ENCODE measurements at places on chromosomes 11 and 22.

GRCh38 chr11:117220568-117220967 lies 11.3 kb downstream of the PCSK7 start:
- DNase-seq, result peak; percentile 89

DNA sequence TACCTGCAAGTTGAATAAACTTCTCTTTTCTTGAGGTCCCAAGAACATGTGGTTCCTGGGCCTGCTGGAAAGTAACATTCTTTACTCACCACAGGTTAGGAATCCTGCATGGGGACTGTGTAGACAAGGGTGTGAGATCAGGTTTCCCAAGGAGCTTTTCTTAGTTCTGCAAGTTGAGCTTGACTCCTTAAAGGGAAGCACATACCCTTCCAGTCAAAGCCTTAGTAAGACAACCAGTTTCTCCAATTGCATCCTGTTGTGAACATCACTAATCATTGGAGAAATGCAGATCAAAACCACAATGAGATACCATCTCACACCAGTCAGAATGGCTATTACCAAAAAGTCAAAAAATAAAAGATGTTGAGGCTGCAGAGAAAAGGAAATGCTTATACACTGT lies 48.3 kb upstream of the PAK1 start:
- DNase-seq, result no peak

DNA sequence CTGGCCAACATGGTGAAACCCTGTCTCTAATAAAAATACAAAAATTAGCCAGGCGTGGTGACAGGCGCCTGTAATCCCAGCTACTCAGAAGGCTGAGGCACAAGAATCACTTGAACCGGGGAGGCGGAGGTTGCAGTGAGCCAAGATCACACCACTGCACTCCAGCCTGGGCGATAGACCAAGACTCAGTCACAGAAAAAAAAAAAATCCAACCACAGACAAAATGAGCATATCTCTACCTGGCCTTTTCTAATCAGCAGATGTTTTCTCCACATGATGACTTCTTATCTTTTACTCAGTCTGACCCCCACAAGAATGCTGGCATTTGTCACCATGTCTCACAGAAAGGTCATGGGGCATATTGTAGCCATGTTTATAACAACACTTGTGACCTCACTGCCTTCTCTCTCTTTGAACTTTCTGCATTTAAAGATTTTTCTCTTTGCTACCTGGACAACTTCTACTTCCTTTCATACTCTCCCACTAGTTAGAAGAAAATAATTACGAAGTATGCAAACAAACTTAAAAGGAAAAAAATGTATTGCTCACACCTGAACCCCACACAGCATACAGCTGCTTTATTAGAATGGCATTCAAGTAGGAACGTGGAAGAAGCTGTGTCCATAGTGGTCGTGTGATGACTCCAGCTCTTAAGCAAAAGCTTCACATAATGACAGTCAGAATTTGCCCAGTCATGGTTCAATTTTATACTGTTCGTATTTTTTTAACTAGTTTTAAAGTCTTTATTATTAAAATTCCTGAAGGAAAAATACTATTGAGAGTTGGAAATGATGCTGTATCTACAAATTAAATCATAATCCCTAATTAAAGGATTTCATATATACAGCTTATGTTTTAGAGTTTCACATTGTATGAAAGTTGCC lies 65.4 kb downstream of the ZC3H12C start:
- DNase-seq, result no peak

- peak; percentile 75 for DNase-seq
Observed at GRCh38 chr22:21762712-21763581, 27.4 kb upstream of the YPEL1 start.

- DNase-seq, result no peak
Observed at GRCh38 chr11:103875855-103876510, 160.5 kb upstream of the DDI1 start.
